ENCODE measurements at places on chromosomes 1 and 21.

GRCh38 chr1:28833381-28833780, 21.4 kb downstream of the OPRD1 start:
- DNase-seq, result no peak

GRCh38 chr1:109603229-109603628, 16.2 kb downstream of the GNAT2 start:
- DNase-seq, result no peak

GRCh38 chr1:117770981-117771531, 158.4 kb downstream of the GDAP2 start:
- no peak for DNase-seq

- DNase-seq, result no peak
These were observed 43.9 kb downstream of the HSPG2 start for GRCh38 chr1:21893046-21893805.

DNA sequence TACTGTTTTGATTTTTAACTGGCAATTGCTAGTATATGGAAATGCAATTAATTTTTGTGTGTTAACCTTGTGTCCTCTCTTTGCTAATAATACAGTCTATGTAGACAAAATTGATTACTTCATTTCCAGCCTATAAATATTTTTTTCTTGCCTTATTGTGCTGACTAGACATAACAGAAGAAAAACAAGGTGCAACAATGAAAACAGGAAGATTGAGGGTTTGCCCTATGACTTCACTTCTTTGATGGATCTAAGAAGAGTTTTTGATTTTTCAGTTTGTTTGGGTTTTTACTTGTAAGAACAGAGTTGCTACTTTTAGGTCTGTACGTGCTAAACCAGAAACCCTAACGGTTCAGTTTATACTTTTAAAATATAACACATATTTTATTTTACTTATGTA, 8.5 kb upstream of the CNIH4 start:
- no peak for DNase-seq

- no peak for DNase-seq
These were observed 47.2 kb downstream of the TBX15 start for GRCh38 chr1:118940957-118941356.

DNA sequence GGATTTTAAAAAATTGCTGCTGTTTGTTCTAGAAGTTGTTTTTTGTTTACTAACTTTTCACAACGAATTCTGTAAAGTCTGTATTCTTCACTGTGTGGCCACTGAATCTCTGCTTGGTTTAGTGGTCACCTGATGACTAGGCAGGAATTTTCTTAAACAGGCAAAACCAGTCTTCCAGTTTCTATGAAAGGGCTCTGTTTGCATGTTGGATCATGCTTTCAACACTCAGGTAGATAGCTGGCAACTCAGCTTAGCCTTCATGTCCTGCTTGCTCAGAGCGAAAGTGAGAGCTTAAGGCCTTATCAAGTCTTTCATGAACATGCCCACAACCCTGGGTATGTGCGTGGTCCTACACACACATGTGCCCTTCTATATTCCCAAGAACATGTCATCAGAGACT, 52.4 kb upstream of the CCDC190 start:
- no peak for DNase-seq

DNA sequence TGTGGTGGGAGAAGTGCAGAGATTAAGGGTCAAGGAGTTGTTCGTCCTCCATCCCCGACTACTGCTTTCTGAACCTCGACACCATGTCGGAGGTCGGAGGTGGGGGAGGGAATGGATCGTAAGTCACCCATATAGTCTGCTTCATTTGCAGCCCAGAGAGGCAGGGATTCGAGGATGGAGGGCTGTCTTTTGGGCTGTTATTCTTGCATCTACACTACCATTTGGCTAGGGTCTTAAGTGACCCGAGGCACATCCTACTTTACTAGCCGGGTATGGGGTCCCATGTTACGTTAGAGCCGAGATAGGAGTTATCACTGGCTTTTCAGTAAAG, 578 bp downstream of the USP21 start:
- DNase-seq, result no peak

DNA sequence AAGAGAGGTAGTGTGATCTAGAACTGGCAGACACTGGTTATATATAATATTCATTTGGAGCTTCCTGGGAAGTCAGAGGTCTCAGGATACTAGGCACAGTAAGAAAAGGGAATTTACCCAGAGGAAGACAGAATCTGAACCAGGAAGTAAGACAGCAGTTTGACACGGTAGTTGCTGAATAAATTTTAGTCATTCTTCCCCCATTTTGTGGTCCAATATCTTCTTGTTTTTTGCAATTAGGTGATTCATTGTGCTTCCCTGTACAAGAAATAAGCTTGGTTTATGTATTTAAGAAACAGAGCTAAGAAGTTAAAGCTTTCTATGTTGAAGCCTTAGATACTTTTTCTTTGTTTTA, 1.3 kb downstream of the TMEM167B start:
- no peak for DNase-seq

DNA sequence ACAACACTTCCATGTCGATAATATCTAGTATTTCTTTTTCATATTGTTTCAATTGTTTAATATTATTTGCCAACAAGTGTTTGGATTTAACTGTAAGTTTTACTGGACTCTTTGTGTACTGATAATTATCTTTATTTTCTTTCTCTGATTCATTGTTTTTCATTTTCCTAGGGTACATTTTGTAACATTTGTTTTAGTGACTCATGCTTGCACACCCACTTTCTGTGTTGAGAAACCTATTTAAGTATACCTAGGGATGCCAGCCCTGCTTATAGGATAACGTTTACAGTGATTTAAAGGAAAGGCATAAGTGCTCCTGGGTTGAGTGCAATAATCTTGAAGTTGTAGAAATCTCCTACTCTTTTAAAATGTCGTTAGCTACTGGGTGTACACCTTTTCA, 1386.0 kb upstream of the ADGRL4 start:
- DNase-seq, result no peak

- no peak for DNase-seq
These were observed 19.0 kb downstream of the SLC37A1 start for GRCh38 chr21:42532466-42533181.

- no peak for DNase-seq
These were observed 31.2 kb upstream of the IFNAR2 start for GRCh38 chr21:33198346-33199099.

DNA sequence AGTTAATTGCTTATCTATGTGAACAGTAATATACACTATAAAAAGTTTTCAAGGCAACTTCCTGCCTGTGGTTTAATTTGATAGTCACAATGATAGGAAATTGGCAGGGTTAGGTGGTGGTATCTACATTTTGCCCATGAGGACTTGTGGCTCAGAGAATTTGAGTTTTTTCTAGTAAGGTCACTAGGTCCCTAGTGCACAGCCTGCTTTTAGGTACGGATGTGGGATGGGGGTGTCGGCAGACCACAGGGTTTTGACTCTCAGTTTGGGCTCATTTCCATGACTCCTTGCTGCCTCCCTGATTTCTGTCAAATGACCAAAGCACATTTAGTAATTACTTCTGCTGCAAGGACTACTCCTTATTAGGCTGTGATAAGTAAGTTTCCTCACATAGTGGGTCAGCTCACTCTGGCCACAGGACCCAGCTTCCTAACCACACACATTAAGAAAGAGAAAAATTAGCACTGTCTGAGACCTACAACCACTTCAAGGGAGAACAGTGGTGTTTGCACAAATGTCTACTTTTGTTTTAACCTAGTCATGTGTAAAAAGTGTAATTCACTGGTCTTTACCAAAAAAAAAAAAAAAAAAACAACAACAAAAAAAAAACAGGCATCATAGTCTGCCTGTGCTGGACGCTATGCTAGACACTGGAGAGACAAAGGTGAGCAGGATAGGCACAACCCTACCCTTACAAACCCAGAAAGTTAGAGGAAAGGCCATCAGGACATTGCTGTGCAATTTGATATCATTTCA, 43.7 kb downstream of the MRPL39 start:
- DNase-seq, result no peak

DNA sequence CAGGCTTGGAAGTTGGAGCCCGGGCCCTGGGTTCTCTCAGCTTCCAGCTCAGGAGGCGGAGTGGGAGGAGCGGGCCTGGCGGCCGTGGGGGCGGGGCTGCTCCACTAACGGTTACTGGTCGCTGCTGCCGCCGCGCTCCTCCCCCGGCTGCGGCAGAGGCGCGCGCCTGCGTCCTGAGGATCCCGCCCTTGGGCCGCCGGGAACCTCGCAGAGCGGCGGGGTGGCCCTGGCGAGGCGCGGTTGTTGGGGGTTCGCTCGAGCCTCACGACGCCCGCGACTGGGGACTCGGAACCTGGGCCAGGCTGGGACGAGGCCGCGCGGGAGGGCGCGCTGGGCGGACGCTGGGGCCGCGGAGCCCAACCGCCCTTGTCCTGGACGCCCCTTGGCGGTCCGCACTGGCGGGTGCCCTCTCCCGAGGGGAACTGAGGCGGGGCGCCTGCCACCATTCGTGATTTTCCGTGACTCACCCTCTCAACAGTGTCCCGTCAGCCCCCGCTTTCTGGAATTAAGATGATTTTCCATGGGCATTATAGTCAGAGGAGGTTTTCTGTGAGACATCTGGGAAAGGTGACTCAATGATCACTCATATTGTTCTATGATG, 34.1 kb downstream of the OR2G3 start:
- peak; percentile 7 for DNase-seq

- no peak for DNase-seq
These were observed 89.0 kb downstream of the NFIA start for GRCh38 chr1:61171346-61171745.

- no peak for DNase-seq
These were observed 3.7 kb upstream of the SDE2 start for GRCh38 chr1:226002667-226003501.

DNA sequence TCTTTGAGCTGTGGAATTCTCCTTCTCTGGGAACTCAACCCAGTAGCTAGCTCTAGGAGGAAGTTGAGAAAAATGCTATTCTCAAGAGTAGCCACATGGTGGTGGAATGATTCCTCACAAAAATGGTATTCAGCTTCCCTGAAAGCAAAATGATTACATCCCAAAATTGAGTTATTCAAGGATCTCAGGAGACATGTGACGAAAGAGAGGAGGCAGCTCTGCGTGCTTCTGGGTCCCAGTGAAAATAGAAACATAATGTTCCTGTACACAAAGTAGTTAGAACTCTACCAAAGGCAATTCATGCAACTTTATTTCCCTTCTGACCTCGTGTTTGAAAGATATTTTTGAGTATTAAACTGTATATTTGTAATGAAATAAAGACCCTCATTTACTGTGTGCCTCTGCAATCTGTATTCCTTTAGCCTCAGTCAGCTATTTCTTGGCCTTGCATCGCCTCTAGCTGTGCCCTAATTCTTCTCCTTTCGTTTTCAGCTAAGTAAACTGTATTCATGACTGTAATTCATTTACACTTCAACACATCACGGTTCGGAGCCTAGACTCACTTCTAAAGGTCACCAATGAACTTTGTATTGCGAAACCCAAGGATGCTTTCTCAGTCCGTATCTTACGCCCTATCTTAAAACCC, 167.3 kb downstream of the FASLG start:
- DNase-seq, result no peak

DNA sequence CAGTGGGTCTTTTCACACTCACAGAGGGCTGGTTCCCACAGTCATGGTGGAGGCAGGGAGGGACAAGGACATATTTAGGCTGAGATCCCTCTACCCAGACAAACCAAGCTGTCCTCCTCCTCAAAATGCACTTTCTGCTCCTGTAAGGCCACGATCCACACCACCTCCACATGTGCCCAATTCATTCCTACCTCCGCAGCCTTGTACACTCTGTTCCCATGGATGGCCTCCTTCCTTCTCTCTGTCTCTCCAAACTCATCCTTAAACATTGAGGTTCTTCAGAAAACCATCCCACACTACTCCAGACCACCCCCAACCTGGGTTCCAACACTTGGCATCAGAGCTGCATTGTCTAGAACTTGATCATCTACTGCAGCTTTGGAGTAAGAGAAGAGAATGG, 404.3 kb upstream of the BEND5 start:
- no peak for DNase-seq

- no peak for DNase-seq
These were observed 9.1 kb upstream of the ATAD3B start for GRCh38 chr1:1462318-1462966.

- peak; percentile 52 for DNase-seq
These were observed at the start of gene RPS6KA1 for GRCh38 chr1:26529655-26530409. RPS6KA1 (plus strand) TSS chr1:26529761; CDS start chr1:26529921, 160 bp downstream.

DNA sequence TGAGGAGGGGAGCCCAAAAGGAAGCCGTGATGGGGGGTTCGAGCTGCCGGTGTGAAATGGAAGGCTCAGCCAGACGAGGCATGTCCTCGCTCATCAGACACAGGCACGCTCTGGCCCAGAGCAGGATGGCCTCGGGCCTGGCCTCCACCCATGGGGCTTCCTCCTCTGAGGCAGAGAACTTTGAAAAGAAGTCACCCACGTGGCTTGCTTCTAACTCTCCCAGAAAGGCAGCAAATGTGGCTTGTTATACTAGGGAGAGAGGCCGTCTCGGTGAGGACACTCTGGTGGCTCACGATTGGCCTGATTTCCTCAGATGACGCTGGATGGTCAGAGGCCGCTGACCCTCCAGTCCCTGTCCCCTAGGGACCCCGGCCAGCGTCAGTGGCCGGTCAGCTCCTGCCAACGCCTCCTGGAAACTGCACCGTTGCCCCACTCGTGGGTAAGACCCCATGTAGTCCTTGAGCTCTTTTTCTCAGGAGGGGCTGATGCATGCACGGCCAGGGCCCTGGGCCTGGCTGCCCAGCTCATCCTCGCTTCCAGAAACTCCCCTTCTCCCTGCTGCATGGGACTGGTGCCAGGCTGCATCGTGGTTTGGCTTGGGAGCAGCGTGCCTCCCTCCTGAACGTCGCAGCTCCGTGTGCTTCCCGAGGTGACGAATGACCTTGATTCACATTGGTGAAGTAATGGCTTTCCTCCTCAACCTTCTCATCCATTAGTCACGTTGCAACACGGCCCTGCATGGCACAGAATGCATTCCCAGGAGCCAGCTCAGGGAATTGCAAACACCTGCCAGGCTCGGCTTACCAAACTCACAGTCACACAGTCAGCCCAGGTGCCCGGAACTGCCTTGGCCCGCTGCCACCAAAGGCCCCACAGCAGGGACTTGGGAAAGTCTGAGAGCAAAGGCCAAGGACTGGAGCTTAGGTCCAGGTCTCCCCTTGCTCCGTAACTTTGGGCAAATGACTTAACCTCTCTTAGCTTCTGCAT, 58.8 kb downstream of the TOMM20 start:
- no peak for DNase-seq

DNA sequence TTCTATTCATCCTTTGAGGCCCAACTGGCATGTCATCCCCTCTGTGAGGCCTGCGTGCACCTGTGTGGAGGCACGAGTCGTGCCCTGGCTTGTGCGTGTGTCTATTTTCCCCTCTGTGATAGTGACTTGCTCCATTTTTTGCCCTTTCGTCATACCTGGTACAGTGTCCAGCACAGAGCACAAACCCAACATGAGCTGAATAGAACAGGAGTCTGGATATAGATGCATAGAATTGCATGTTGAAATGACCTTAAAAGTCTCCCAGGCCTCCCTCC, 32.5 kb downstream of the TNNT2 start:
- DNase-seq, result no peak

Data from stimulated activated CD8-positive, alpha-beta memory T cell treated with anti-CD3 and anti-CD28 coated beads, Interleukin-15, amount 100 ng/mL, for 4 hours (primary cell).